ENCODE measurements at places on chromosomes 4 and X.

GRCh38 chrX:123277347-123277746 is 93.3 kb downstream of the GRIA3 start:
- no peak for DNase-seq

DNA sequence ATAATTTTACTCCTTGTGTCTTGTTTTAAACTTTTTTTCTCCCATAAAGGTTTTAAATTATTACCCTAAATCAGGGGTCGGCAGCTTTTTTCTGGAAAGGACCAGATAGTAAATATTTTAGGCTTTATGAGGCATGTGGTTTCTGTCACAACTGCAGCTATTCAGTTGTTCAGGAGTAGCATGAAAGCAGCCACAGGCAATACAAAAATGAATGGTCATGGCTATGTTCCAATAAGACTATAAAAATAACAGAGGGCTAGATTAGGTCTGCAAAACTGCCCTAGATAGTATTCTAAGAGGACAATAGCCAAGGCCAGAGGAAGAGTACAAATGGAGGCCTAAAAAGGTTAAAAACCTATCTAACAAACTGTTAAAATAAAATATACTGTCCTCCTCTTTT is 24.6 kb downstream of the HERC5 start:
- no peak for DNase-seq

- no peak for DNase-seq
These were observed 26.8 kb upstream of the HMX1 start for GRCh38 chr4:8898419-8898818.

GRCh38 chr4:186807808-186808629 is 84.4 kb upstream of the FAT1 start:
- no peak for DNase-seq

- DNase-seq = no peak
These were observed 272.1 kb upstream of the AGTR2 start for GRCh38 chrX:115898382-115899001.

GRCh38 chrX:2761246-2761645 is 9.4 kb downstream of the XG start:
- DNase-seq = no peak

DNA sequence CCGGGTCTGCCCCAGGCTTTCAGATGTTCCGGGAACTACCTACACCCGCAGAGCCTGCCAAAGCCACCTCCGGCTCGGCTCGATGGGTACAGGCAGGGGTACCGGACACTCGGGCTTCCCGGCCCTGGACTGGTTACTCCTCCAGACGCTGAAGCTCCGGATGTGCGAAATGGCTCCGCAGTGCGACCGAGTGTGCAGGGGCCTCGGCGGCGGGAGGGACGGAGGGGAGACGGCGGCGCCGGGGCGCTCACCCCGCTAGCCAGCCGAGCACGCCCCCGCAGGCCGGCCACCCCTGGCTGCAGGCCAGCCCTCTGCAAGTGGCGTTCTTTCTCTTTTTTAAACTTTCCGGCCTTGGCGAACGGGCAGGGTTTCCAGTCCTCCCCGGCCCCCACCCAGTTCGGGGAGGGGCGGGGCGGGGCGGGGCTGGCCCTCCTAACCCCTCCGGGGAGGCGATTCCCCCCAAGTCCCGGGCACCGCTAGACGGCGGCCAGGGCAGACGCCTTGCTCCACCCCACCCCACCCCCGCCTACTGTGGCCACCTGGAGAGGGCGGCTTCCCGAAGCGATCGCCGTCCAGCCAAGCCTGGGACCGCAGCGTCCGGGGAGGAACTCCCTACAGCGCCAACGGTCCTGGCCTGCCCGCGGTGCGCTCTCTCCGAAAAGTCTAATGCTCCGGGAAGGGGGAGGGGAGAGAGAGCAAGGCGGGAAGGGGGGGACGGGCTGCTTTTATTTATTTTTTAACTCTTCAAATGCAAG is 7.5 kb downstream of the BCOR start:
- no peak for DNase-seq

DNA sequence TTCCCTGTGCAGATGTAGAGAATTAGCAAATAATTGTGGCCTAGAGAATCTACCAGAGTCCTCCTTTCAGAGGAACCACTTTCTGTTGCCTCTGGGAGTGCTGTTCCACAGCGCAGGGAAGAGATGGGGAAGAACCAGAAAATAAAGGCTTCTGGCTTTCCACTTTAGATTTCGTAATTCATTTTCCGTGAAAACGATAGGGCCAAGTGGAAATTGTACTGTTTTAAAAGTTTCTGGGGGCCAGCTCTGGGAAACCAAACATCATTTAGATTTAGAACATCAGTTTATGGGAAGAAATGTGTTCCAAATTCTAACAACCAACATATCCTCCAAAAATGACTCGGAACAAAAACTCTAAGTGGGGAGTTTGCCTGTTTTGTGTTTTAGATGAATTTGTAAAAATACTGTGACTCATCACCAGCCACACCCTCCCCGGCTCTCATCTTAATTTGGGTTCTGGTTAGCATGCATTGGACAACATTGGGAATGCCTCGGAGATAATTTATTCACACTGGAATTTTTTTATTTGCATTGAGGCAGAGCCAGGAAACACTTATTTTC is 65.2 kb upstream of the LNX1 start:
- no peak for DNase-seq

DNA sequence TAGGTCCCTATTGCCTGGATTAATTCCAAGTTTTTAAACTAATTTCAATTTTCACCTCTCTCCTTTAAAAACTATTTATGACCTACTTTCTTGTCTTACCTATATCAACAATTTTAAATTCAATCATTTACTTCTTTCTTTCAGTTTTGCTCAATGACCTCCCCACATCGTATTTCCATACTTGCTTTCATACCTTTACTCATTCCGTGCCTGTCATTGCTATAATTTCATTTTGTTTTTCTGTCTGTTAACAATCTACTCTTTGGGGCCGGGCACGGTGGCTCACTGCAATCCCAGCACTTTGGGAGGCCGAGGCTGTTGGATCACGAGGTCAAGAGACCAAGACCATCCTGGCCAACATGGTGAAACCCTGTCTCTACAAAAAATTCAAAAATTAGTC is 781.1 kb downstream of the FSTL5 start:
- no peak for DNase-seq

DNA sequence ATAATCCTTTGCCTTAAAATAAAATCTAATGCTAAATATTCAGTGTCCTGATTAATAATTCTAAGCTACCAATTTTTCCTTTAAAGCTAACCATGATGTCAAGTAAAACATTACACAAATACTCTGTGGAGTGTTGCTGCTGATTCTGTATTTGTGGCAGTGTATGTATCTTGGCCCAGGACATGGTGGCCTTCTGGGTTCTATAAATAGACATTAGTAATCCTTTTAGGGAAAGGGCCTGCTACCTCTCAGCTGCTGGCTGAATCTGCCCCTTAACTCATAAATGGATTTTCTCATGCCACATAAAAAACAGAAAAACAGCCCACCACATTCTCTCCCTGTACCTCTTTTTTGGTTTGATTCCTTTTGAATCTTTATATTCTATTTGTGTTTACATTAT is 1.2 kb upstream of the XK start:
- no peak for DNase-seq

DNA sequence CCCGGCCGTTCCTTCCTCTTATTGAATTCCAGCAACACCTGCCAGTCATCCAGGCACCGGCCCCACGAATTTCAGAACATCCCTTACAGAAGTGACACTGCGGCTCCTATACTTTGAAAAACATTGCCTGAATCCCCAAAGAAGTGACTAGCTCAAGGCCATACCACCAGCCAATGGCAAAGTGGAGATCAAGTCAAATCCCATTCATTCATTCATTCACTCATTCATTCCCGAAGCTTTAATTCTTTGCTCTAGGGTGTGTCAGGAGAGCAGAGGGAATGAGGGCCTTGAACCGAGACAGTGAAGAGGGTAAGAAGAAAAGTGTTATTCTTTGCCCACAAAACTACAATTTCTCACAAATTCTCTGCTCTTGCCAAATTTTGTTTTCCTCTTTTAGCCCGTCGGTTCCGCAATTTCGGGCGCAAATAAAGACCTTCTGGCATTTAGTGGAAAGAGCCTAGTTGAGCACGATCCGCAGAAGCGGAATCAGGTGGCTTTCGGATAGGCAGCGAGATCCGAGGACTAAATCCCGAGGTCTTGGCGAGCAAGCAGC is 824 bp upstream of the HMGB3 start:
- no peak for DNase-seq

DNA sequence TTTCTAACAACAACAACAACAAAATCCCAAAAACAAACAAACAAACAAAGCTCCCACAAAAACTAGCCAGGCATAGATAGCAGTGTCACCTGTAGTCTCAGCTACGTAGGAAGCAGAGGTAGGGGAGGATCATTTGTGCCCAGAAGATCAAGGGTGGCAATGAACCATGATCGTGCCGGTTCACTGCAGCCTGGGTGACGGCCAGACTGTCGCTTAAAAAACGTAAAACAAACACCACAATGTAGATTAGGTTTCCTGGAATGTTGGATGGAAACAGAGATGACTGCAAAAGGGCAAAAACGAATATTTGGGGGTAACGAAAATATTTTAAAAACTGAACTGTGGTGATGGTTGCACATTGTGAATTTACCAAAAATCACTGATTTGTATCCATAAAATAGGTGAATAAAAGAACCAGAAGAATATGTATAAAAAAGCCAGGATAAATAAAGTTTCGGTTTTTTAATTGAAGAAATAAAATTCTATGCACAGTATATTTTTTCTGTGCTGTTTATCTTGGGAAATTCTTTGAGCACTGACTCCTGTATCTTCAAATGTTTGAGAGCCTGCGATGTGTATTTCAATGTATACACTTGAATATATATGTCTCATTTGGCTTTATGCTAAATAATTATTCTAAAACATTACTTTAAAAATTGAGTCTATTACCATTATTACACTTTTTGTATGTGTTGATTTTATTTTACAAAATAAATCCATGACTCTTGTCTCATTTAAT is 1477.0 kb downstream of the PCDH7 start:
- no peak for DNase-seq

DNA sequence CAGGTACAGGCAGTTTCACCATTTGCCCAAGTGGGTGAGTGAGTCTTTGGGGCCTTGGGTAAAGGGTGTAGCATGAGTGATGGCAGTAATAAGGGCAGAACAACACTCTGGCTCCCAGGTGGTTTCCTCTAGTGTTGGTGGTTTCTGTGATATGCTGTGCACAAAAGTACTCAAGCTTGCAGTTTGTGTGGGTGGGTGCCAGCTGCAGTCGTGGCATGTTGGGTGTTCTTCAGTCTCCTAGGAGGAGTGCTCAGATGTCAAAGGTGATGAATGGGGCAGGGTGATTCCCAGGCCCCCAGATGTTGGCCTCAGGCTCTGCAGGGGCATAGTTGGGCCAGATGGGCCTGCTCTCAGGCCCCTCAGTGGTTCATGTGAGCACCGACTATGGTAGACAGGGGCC is 166.1 kb upstream of the KLF8 start:
- DNase-seq = no peak

DNA sequence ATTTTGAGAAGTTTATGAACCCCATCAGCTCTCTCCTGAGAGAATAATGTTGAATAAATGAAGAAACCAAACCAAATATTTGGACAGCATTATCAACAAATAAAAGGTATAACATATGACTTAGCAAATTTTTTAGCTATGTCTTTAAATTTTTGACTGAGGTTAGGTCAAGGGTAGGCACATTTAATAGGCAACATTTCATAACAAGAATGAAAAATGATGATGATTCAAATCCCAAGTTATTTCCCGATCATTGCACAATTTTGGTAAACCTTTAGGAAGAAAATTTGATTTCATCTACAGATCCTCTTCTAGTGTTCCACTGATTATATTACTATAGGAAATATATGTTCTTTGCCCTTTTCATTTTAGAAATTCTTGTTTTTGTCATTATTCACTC is 123.7 kb upstream of the TLR3 start:
- DNase-seq = no peak

GRCh38 chr4:95572304-95572991 is 23.7 kb upstream of the UNC5C start:
- no peak for DNase-seq

- DNase-seq = no peak
These were observed 116.1 kb upstream of the ZNF827 start for GRCh38 chr4:146054676-146055075.

GRCh38 chrX:138788771-138789170 is 77.3 kb upstream of the FGF13 start:
- no peak for DNase-seq

DNA sequence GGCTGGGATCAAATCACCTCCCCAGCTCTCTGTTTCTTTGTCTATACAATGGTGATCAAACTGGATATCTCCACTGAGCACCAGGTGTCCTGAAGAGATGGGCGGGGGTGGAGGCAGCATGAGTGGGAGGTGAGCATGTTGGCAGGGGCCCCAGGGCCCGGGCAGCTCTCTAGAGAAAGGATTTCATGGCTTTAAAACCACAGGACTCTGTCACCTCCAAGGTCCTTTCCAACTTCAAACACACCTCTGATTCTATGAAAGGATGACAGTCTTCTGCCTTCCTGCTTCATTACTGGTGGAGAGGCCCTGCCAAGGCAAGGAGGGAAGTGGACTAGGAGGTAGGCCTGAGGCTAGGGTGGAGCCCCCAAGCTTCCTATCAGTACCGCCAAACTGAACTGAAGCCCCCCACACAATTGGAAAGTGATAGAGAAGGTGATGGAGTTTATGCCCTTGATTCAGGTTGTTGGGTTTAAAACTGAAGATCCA is 38.6 kb downstream of the TRIM2 start:
- DNase-seq = no peak

- DNase-seq = no peak
These were observed 13.9 kb downstream of the QDPR start for GRCh38 chr4:17497890-17498523.

- DNase-seq = no peak
These were observed 203.3 kb downstream of the ANTXR2 start for GRCh38 chr4:79869597-79870237.

DNA sequence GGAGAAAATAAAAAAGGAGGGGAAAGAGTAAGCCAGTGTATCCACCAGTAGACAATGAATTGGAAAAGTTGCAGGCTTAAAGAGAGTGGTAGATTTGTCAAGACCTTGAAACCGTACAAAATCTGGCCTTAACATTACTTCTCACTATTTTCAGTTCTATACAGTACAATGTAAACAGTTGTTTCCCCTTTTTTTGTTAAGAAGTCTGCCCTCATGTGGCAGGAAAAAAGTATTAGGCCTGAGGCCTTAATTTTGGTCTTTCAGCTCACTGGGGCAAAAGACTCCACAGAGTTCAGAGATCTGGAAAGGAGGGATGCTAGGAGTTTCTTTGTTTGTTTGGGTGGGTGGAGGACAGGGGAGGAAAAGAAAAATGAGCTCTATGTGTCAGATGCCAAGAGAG is 92.8 kb upstream of the CCDC160 start:
- peak; percentile 15 for DNase-seq

GRCh38 chr4:77446601-77447000 is 159.0 kb upstream of the CXCL13 start:
- DNase-seq = no peak
